Left lung (tissue), 14 donors: ENCODE measurements at places on chromosomes 5 and 9. TPM values are rescaled to one million over a fixed set of nuclear protein-coding genes. Genes with fewer than 3 reads are reported as not detected.

FBP2 gene
- polyA plus RNA-seq = 1.8 TPM

ZNF300 gene
- 32.5 TPM for polyA plus RNA-seq

GRCh38 chr5:12125895-12126294 is 221.6 kb upstream of the CTNND2 start:
- H3K27me3 ChIP-seq = no peaks in the 10 kb centered on the region
- H3K36me3 ChIP-seq = no peaks in the 10 kb centered on the region
- H3K4me3 ChIP-seq = no peak overlapping the region

C5orf34 gene
- polyA plus RNA-seq = 9.7 TPM

- H3K4me3 ChIP-seq = no peak overlapping the region
- no peaks in the 10 kb centered on the region for H3K4me1 ChIP-seq
- no peaks in the 10 kb centered on the region for H3K27me3 ChIP-seq
- no peak for DNase-seq
- no peaks in the 10 kb centered on the region for H3K36me3 ChIP-seq
Measured at GRCh38 chr5:54443270-54443669, 12.2 kb upstream of the HSPB3 start.

DNA sequence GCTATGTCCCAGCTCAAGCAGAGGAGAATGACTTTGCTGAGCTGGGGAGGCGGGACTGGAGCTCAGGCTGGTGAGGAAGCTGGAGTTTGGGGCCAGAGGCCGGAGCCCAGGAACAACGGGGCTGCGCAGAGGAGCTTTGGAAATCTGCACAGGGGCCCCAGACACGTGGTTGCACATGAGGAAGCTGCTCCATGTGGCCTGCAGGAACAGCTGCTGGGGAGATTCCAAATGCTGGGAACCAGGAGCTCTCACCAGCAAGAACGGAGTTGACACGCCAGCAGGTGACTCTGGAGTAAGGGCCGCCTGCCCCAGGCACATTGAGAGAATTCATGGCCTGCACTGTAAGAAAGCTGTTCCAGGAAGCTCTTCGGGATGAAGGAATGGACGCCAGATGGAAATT is 91.0 kb downstream of the OLFM1 start:
- H3K36me3 ChIP-seq = no peaks in the 10 kb centered on the region
- H3K4me3 ChIP-seq = no peak overlapping the region
- H3K4me1 ChIP-seq = no peaks in the 10 kb centered on the region
- DNase-seq = peak; percentile 43
- H3K27me3 ChIP-seq = no peaks in the 10 kb centered on the region
- no peak overlapping the region for H3K27ac ChIP-seq

- no peak for DNase-seq
- H3K27ac ChIP-seq = no peak overlapping the region
- H3K36me3 ChIP-seq = peaks cover 9% of the 10 kb centered on the region
- no peaks in the 10 kb centered on the region for H3K4me1 ChIP-seq
- no peak overlapping the region for H3K4me3 ChIP-seq
- no peaks in the 10 kb centered on the region for H3K27me3 ChIP-seq
Measured at GRCh38 chr5:64914396-64914795, 145.7 kb downstream of the CWC27 start.

WWC1 gene
- 89.0 TPM for polyA plus RNA-seq

ANKH gene
- polyA plus RNA-seq = 11.7 TPM

DNA sequence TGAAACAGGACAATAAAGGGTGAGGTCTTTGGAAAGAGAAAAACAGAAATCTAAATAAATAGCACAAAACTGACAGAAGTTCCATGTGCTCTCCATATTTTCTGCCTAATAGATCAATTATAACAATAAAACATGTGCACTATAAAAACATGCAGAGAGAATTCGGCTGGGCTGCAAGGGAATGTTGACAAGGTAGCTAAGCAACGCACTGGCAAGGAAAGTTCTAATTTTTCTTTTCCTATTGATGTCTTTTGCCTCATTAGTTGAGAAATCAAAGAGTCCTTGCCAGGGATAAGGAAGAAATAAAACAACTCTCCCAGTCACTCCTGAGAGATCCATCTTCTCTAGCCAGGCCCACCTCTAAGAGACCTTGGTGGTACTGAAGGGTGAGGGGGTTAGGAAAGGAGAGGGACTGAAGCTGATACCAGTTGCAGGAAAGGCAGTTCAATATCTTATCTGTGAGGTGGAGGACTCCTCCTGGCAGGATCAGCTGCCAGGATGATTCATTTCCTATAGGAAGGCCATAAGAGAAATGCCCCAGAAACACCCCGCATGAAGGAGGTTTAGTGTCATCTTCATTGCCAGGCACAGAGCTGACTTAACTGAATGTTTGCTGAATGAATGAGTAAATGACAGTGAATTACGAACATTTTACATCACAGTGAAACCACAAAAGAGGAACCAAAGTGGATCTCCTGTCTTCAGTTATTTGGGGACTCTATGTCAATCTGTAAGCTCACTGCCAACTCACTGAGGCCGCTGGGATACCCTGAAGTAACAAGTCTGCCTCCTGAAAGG is 63.7 kb upstream of the IFNK start:
- no peaks in the 10 kb centered on the region for H3K27me3 ChIP-seq
- no peak overlapping the region for H3K4me3 ChIP-seq
- DNase-seq = no peak

- H3K27me3 ChIP-seq = no peaks in the 10 kb centered on the region
- no peaks in the 10 kb centered on the region for H3K4me1 ChIP-seq
- no peak for DNase-seq
- no peak overlapping the region for H3K4me3 ChIP-seq
- peaks cover 17% of the 10 kb centered on the region for H3K36me3 ChIP-seq
- no peak overlapping the region for H3K27ac ChIP-seq
Measured at GRCh38 chr5:131381777-131382176, 117.9 kb downstream of the CDC42SE2 start.

DNA sequence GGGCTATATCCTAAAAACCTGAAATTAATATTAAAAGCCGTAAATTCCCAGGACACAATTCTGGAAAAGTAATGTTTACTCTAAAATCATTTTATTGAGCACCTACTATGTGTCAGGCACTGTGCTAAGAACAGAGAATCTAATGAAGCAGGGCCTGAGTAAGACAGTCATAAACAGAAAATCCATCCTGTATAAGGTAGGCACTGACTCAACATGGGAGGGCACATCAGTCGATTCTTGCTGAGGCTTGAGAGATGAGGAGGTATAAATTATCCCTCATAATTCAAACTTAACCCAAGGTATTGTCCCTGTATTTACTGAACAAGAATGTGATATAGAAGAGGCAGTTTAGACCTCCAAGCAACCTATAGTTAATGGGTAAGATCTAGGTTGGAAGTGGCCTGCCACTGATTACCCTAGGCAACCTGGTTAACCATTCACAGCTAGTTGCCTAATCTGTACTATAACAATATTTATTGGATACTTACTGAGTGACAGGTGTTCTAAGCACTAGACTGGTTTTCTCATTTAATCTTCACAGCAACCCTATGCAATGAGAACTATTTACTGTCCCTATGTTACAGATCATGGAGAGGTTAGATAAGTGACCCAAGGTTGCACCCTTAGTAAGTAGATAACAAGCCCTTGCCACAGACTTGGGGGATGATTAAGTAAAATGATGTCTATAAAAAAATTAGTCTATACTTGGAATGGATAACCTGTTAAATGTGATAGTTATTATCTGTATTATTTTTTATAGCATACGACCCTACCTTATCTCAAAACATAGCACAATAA is 317.7 kb downstream of the PDE4D start:
- DNase-seq = no peak
- H3K27me3 ChIP-seq = no peaks in the 10 kb centered on the region
- no peak overlapping the region for H3K4me3 ChIP-seq

GRCh38 chr9:125189011-125189360 is 617 bp downstream of the PPP6C start:
- peak overlapping the region; percentile 99 for H3K4me3 ChIP-seq
- no peaks in the 10 kb centered on the region for H3K36me3 ChIP-seq
- peaks cover 46% of the 10 kb centered on the region for H3K4me1 ChIP-seq
- no peak for DNase-seq
- no peaks in the 10 kb centered on the region for H3K27me3 ChIP-seq
- H3K27ac ChIP-seq = peak overlapping the region; percentile 89

INSYN2B gene
- polyA plus RNA-seq = 7.0 TPM

MAP1B gene
- polyA plus RNA-seq = 24.0 TPM

COL15A1 gene
- polyA plus RNA-seq = 9.0 TPM

GRCh38 chr5:137223324-137224295 is 275.5 kb downstream of the SPOCK1 start:
- H3K4me3 ChIP-seq = no peak overlapping the region
- no peak overlapping the region for H3K27ac ChIP-seq
- H3K4me1 ChIP-seq = no peaks in the 10 kb centered on the region
- DNase-seq = no peak

CTXN3 gene
- 0.17 TPM for polyA plus RNA-seq

CPLANE1 gene
- 34.6 TPM for polyA plus RNA-seq

GRCh38 chr9:113581865-113582697 is 118.6 kb downstream of the RGS3 start:
- no peaks in the 10 kb centered on the region for H3K36me3 ChIP-seq
- H3K27me3 ChIP-seq = no peaks in the 10 kb centered on the region
- peak overlapping the region; percentile 92 for H3K27ac ChIP-seq
- H3K4me1 ChIP-seq = peaks cover 42% of the 10 kb centered on the region

F12 gene
- 0.35 TPM for polyA plus RNA-seq

DNA sequence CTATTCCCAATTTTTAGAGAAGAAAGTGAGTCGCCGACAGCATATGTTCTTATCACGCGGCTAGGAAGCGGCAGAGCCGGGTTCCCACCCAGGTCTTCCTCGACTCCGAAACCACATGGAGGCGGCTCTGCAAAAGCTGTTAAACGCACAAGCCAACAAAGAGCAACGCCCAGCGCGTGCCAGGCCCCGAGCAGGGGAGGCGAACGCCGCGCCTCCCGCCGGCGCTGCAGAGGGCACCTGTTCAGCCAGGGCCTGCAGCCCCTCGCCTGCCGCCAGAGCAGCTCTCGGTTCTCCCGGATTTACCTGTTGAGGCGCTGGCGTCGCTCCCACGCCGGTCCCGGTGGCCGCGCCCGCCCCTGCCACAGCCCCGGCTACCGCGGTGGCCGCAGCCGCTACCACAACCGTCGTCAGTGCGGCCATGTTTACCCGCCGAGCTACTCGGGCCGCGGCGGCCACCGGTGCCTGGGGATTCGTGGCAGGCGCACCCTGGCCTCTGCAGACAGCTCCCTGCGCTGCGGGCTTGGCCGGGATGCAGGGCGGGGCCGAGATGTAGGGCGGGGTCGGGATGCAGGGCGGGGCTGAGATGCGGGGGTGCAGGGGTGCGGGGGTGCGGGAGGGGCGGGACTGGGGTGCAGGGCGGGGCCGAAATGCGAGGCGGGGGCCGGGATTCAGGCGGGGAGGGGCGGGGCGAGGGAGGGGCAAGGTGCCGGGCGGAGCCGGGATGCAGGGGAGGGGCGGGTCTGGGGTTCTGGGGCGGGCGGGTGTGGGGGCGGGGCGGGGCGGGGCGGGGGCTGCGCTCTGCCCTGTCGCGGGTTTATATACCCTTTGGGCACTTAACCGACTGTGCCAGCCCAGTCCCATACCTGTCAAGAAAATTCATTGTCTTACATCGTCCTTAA is at the start of gene CCDC112:
Gene CCDC112, minus strand, starts transcription at position 531 of the 899 bp plus-strand sequence. Its CDS starts 111 bp downstream, at position 420.
- H3K4me1 ChIP-seq = peaks cover 11% of the 10 kb centered on the region
- H3K4me3 ChIP-seq = peak within 1 kb of the TSS; percentile 69
- no peaks in the 10 kb centered on the region for H3K36me3 ChIP-seq
- H3K27ac ChIP-seq = no peak within 1 kb of the TSS

GRCh38 chr5:96720408-96720807 is 58.2 kb downstream of the CAST start:
- no peak for DNase-seq
- peaks cover 13% of the 10 kb centered on the region for H3K36me3 ChIP-seq
- H3K4me1 ChIP-seq = peaks cover 7% of the 10 kb centered on the region
- H3K27me3 ChIP-seq = no peaks in the 10 kb centered on the region

EIF4E1B gene
- 0.10 TPM for polyA plus RNA-seq

GRM6 gene
- polyA plus RNA-seq = 2.2 TPM

- H3K36me3 ChIP-seq = no peaks in the 10 kb centered on the region
- H3K27me3 ChIP-seq = peaks cover 100% of the 10 kb centered on the region
- H3K4me3 ChIP-seq = peak overlapping the region; percentile 14
- H3K4me1 ChIP-seq = peaks cover 14% of the 10 kb centered on the region
- H3K27ac ChIP-seq = no peak overlapping the region
Measured at GRCh38 chr5:176817369-176817840, 7.0 kb downstream of the UNC5A start.

DNA sequence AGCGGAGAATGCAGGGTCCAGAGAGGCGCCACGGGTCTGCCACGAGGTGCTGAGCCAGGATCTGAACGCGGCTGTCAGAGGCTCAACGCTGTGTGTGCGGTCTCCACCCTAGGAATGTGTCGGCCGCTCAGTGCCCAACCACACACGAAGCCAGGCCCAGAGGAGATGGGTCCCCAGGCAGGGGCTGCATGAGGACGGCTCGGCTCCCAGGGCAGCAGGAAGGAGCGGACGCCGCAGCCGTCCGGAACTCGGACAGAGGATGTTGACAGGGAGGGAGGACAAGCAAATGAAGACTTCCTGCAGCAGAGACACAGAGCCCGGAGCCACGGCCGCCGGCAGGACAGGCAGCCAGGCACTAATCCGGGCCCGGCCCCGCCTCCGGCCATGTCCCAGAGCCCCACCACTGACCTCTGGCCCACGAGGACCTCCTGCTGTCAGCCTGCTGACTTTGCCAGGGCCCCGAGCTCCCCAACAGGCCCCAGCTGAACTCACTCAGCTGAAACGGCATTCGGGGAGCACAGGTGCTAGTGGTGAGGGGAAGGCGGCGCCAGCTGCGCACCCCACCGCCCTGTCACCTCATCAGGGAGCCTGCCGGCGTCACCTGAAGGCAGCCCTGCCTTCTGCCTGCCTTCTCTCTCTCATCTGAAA is 12.7 kb downstream of the VAV2 start:
- H3K4me3 ChIP-seq = no peak overlapping the region
- H3K4me1 ChIP-seq = peaks cover 18% of the 10 kb centered on the region
- H3K27me3 ChIP-seq = no peaks in the 10 kb centered on the region
- H3K36me3 ChIP-seq = no peaks in the 10 kb centered on the region

PAPPA gene
- polyA plus RNA-seq = 1.3 TPM

- no peaks in the 10 kb centered on the region for H3K27me3 ChIP-seq
- H3K27ac ChIP-seq = no peak overlapping the region
- H3K4me3 ChIP-seq = no peak overlapping the region
- H3K4me1 ChIP-seq = no peaks in the 10 kb centered on the region
- no peak for DNase-seq
- H3K36me3 ChIP-seq = no peaks in the 10 kb centered on the region
Measured at GRCh38 chr9:11039006-11039405, 426.2 kb upstream of the PTPRD start.

CNTFR gene
- 35.6 TPM for polyA plus RNA-seq

- H3K36me3 ChIP-seq = no peaks in the 10 kb centered on the region
- no peak overlapping the region for H3K27ac ChIP-seq
- no peak for DNase-seq
- no peak overlapping the region for H3K4me3 ChIP-seq
Measured at GRCh38 chr5:135139381-135140134, 105.5 kb upstream of the PITX1 start.

NR2F1-AS1 gene
- polyA plus RNA-seq = 52.6 TPM
